ENCODE measurements at places on chromosomes 4 and X. TPM values are rescaled to one million over a fixed set of nuclear protein-coding genes. Genes with fewer than 3 reads are reported as not detected.

- DNase-seq: no peak
These were observed 298.3 kb downstream of the EVC2 start for GRCh38 chr4:5409972-5410618.

DNA sequence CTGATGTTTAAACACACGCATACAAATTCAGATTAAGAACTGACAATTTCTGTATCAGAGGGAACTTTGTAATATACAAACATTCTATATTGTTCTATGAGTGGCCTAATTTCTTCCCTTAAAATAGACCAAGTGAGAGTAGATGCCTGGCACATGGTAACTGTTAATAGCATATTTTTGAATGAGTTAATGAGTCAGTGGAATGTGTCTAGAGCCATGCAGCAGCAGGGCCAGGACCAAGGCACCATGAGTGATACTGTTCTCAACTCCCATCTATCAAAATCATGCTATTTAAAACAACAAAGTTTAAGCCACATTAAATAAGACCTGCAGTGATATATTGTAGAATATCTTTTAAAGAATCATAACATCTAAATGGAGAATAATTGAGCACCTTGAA is 98.3 kb downstream of the ARHGAP24 start:
- DNase-seq: no peak

GRCh38 chr4:38489011-38489861 is 174.8 kb upstream of the KLF3 start:
- no peak for DNase-seq

Gene KCNE5
- polyA plus RNA-seq: 6.8 TPM

DNA sequence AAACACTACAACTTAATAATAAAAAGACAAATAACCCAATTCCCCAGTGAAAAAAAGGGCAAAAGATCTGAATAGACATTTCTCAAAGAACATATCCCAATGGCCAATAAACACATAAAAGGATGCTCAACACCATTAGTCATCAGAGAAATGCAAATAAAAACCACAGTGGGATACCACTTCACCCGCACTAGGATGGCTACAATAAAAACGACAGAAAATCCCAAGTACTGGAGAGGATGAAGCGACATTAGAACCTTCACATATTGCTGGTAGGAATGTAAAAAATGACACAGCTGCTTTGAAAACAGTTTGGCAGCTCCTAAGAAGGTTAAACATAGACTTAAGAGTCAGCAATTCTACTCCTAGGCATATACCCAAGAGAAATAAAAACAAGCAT is 140.6 kb upstream of the ARX start:
- no peak for DNase-seq

GRCh38 chr4:141719585-141719984 is 83.2 kb downstream of the IL15 start:
- DNase-seq: no peak

- no peak for DNase-seq
These were observed 55.3 kb downstream of the PALLD start for GRCh38 chr4:168551945-168552695.

GRCh38 chrX:10176121-10177003 is 19.6 kb downstream of the CLCN4 start:
- DNase-seq: no peak

GRCh38 chr4:112377171-112377570 is 80.0 kb downstream of the ALPK1 start:
- no peak for DNase-seq

Gene MTTP
- polyA plus RNA-seq: 0.42 TPM

DNA sequence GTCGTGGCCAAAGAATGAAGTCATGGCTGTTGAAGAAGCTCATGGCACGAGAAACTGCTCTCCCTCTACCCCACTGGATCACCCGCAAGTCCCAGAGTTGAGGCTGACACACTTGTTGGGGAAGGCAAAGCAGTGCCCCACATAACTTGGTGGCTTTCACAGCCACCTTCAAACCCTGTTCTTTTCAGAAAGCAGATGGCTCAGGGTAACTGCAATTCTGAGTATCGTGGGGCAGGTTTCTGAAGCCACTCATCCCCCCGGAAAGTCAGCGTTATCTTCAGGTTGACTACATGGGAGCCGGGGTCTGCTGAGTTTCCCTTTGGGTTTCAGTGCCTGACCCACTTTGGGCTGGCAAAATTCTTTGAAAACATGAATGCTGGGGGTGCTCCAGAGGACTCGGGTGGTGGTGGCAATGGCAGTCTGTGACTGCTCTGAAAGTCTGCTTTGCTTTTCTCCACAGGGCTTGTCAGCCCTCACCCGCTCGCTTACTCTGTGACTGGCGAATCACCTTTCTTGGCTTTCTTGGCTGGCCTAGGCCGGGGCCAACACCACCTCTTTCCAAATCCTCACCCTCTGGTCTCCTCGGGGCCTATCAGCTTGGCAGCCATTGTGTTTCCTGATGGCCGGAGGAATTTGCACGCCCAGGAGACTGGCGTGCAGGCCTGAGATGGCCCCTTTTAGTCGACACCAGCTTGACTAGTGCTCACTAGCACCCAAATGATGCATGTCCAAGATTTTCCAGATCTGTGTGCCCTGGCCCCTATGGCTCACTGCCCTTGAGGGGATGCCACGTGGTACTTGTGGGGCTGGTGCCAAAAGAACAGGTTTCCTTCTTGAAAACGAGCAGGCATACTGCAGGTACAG is 7.3 kb downstream of the PPP1R3F start:
- DNase-seq: no peak

Gene FAM149A
- polyA plus RNA-seq: 25.9 TPM

GRCh38 chr4:169741569-169741968 is 16.2 kb downstream of the HPF1 start:
- DNase-seq: no peak

Gene GLRA2
- polyA plus RNA-seq: 0.37 TPM

GRCh38 chrX:126985981-126986380 is 166.5 kb downstream of the PRR32 start:
- DNase-seq: no peak

- DNase-seq: no peak
These were observed 658 bp downstream of the SCOC start for GRCh38 chr4:140374130-140374477.

GRCh38 chrX:53715346-53715924 is 28.9 kb upstream of the HUWE1 start:
- no peak for DNase-seq

GRCh38 chr4:151960449-151961230 is 199.8 kb upstream of the GATB start:
- DNase-seq: no peak

Gene LUZP4
- polyA plus RNA-seq: not detected

GRCh38 chr4:24102621-24103020 is 212.8 kb upstream of the PPARGC1A start:
- DNase-seq: no peak

GRCh38 chr4:24970191-24970590 is 57.3 kb upstream of the CCDC149 start:
- DNase-seq: no peak

DNA sequence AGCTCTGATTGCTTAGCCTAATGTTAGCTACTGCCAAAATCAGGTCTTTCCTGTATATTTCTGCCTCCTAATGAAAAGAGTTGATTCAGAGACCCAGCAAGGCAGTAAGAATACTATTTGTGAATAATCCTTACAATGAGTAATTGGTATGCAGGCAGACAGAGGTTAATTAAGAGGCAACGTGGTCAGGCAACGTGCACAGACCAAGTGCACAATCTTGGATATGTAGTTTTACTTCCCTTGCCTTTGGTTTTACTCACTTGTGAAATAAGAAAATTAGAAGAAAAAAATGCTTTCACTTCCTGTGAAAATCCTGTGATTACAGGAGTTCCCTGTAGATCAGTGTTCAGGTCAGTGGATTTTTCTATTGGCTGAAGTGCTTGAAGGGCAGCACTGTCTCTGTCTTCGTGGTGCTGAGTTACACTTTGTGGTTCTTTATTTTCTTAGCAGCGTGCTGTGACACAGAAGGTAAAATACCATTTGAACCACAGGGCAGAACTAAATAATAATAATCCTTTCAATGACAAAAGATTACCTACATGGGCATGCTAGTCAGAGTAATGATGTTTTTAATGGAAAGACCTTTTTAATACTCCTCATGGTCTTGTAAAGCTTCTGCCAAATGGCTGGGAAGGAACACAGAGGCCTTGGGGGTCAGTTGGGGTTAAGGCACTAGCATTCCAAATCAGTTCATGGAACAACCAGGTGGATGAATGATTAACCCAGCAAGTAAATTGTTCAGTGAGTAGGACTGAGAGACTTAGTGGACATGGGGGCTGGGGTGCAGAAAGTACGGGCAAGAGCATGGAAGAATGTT is 430.9 kb downstream of the MAPK10 start:
- DNase-seq: no peak

DNA sequence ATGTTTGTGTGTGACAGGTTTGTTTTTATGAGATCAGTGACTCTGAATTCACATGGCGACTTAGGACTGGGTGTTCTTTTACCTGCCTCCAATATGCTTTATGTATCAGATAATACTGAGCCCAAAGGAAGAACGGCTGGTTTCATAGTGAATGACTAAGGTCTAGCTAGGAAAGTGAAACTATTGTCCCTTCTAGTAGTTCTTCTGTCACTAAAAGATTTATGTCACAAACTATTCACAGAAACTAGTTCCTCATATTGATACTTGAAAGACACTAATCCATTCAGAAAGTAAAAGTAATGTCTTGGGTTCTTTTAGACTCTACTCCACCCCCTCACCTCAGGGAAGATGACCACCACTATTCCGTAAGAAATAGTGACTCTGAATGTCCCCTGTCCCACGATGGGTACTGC is 81.7 kb downstream of the EGF start:
- DNase-seq: no peak

DNA sequence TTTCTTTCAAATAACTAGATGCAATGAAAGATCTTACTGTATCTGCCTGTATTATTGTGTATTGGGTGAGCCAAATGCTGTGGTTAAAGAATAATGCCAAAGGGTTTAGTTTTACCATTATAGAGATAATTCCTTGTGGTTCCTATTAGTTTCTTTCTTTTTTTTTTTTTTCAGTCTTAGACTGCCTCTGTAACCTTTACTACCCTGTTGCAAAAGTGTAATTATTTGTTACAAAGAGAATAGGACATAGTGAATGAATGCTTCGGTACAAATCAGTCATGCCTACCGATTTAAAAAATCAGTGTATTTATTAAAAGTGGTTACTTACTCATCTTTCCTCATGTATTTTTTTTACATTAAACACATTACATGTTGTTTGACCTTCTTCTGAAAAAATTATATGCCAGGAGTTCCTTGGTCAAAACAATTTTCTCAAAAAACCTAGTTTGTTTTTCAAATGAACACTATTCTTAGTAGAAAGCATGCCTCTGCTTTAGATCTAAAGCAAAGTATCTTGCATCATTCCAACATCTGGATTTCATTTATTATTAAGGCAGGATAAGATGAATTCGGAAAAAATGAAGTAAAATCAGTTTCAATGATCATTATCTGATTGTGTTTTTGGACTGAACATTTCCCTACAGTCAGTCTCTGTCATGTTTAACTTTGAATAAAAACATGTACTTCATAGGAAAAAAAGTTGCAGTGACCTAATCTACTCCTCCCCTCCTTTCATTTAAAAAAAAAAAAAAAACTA is 21.2 kb upstream of the SYNPO2 start:
- DNase-seq: no peak

Gene LRIT3
- polyA plus RNA-seq: 0.59 TPM

Gene HSFX3
- polyA plus RNA-seq: 0.19 TPM

DNA sequence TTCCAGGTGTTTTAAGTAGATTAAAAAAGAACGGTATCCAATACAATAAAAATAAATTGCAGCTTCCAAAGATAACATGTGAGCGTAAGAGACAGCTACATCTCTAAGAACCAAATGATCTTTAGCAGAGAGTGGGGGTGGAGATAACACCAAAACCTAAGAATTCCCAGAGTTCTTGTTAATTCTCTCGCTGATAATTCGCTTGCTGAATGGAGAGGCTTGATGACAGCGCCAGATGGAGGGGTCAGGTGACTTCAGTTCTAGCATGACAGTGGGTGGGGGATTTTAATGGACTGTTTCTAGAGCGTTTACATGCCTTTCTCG is 2.3 kb downstream of the CLCN4 start:
- no peak for DNase-seq

Gene TMPRSS11A
- polyA plus RNA-seq: 0.04 TPM

DNA sequence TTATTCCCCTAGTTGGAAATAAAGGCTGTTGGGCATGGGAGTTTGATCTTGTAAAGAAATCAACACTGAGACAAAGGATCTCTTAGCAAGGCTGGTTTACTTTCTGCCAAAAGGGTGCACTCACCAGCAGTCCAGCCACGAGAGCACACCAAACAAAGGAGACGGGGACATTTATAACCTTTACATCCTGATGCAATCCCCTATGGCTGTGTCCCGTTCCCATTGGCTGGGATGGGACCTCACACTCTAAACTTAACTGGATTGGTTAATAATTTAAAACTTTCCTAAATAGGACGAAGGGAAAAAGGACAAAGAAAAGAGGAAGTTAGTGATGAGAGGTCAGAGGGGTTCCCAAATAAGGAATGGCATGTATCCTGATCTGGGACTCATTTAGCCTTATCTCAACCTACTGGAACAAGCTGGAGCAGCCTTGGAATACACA is 17.9 kb downstream of the METAP1 start:
- DNase-seq: no peak

- DNase-seq: no peak
These were observed 4.1 kb upstream of the PDGFC start for GRCh38 chr4:156975686-156976085.

DNA sequence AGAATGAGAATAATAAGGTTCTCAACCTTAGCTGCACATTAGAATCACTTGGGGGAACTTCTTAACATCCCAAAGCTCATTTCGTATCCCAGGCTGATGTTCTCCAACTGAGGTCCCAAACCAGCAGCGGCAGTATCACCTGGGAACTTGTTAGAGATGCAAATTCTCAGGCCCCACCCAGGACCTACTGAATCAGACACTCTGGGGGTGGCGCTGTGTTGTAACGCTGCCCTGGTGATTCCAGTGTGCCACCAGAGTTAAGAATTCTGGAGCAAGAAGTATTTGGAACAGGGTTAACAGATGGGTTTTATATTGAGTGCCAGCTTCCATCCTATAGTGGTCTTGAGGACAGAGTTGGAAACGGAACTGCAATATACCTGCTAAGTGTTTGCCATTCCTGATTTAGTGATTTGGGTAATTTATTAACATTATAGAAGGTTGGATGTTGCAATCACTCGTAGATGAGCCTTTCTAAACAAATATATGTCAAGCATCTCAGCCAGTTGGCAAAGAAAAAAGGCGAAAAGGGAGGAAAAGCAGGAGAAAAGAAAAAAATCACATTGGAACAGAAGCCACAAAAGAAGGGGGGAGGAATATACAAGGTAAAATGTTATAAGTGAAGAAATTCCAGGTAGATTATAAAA is 141.0 kb downstream of the ARX start:
- DNase-seq: no peak

DNA sequence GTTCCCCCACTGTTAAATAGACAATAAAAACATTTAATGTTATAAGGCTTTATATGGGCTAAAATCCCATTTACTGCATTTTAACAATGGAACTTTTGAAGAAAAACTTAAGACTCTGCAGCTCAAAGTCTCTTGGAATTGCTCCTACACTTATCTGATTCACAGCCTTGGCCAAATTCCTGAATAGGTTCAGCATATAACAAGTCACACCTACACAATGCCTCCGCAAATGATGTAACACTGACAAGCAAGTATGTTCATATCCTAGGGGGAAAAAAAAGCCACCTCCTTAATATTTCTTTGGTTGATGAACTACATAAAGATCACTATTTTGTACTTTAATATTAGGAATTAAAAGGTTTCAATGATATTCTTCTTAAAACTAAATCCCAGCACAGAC is 34.5 kb downstream of the RPS6KA6 start:
- no peak for DNase-seq
